ENCODE measurements at places on chromosomes 11 and 22.

GRCh38 chr22:21741059-21741458, 5.5 kb upstream of the YPEL1 start:
- no peak for DNase-seq

DNA sequence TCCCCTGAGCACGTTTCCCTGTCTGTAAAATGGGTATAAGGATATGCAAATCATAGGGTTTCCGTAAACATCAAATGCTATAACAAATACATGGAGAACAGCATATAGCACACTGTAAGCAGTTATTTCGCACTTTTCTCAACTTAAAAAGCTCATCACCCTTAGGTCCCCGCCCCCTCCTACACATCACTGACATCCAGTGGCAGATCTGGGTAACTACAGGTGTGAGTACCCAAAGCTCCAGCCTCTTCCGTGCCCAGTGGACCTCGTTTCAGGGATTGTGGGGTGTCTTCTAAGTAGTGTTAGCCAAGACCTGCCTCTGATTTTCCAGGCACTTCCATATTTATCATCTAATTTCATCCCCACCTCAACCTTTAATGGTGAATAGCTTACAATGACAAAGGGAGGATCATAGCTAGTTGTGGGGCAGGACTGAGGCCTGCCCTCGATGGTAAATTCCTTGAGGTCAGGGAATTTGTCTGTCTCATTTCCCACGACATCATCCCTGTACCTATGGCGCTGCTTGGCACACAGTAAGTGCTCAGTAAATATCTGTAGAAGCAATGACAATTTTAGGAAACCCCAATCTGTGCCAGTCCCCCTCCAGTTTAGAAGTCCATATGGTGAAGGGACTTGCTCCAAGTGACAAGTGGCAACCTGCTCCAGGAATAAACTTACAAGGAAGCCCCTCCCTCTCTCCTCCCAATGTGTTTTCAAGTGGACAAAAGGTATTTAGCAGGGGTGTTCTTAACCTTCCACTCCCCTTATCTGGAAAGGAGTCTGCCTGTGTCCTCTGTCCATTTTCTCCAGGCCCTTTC, 340.5 kb downstream of the TENM4 start:
- DNase-seq: no peak

- no peak for DNase-seq
Measured at GRCh38 chr11:132123449-132123848, 753.0 kb downstream of the NTM start.

- DNase-seq: no peak
Measured at GRCh38 chr11:69500285-69501120, 19.0 kb downstream of the LINC01488 start.
